ENCODE measurements at places on chromosomes 1 and 21.
A peak's percentile ranks its signal among the peaks of the same experiment; 100 is the strongest.

DNA sequence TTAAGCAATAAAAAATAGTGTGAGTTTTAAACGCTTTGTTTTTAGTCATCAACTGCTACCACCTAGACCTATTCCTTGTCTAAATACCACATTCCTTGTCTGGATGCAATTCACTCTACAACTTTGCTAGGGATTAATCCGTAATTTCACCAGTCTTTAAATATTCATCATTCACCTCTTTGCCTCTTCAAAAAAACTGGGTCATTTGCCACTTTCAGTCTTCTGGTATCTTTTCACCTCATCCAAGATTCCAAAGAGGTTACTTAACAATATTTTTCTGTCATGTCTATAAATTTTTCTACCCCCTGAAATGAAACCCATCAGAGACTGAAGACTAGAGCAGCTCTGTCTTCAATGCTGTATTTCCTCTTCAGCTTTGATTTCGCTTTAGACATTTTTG lies 9.5 kb downstream of the PALMD start:
- no peak for DNase-seq

DNA sequence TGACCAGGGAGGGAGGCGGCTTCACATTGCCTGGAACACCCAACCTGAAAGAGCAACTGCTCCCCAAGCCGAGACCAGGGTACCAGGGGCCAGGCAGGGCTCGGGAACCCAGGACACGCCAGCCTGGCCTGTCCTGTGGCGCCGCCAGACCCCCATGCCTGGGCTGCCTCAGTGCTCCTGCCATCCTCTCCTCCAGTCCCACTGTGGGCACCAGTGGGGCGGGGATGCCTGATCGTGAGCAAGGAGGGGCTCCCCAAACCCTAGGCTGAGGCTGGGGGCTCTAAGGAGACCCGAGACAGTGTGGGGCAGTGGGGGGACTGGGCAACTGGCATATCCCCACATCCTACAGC lies 45.1 kb downstream of the WNT9A start:
- no peak for DNase-seq

- DNase-seq, result no peak
These were observed 70.0 kb downstream of the CLCA4 start for GRCh38 chr1:86616871-86617270.

DNA sequence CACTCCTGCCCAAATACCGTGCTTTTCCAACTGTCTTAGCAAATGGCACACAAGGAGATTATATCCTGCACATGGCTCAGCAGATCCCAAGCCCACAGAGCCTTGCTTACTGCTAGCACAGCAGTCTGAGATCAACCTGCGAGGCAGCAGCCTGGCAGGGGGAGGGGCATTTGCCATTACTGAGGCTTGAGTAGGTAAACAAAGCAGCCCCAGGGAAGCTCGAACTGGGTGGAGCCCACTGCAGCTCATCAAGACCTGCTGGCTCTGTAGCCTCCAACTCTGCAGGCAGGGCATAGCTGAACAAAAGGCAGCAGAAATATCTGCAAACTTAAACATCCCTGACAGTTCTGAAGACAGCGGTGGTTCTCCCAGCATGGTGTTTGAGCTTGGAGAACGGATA lies 70.1 kb upstream of the PTBP2 start:
- DNase-seq, result no peak

DNA sequence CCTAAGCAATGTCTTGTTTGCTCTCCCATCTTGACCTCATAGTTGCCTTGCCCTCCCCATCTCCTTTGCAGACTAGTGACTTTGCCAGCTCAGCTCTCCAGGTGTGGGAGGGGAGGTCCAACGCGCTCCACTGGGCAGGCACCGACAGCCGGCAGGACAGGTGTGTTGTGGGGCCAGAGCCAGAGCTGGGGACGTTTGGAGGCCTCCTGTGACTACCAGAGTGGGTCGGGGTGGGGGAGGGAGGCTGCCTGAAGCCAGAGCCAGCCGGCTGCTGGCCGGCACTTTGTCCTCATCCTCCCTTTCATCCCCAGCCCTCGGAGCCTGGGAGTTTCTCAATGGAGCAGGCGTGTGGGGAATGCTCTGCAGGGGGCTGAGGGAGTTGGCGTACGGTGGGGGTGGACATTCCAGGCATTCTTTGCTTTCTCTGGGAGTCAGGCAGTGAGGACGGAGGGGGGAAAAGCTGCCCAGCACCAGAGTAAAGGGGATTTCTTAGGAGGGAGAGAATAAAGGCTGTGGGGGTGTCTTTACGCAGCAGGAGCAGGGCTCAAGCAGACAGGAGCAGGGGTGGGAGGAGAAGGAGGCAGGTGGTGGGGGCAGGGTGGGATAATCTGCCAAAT lies 20.2 kb downstream of the NUAK2 start:
- DNase-seq, result peak; percentile 58

GRCh38 chr1:94107141-94107540 lies 13.8 kb downstream of the ABCA4 start:
- no peak for DNase-seq

GRCh38 chr1:228039006-228039903 lies 32.5 kb downstream of the WNT3A start:
- DNase-seq, result no peak

DNA sequence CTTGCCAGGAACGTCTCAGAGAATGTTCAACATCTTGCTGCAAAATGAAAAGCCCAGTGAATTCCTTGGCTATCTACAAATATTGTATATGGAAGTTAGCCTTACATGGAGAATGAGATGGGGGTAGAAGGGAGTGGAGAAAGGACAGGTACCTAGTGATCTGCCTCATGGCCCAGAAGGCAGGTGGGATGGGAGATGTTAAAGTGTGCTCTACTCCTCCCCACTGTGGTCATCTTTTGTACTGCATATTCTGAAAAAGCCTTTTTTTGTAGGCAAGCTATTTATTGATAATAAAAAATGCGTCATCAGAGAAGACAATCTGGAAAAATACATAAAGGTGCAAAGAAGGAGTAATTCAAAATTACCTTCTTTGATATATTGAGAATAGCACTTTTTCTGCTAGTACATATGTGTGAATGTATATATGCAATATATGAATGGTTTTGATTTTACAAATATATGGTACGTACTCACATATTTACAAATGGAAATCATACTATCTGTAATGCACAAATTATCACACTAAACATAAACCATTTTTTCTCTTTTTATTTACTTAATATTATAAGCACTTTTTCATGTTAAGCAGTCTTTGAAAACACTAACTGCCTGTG lies 19.1 kb upstream of the SLC5A9 start:
- DNase-seq, result peak; percentile 44

DNA sequence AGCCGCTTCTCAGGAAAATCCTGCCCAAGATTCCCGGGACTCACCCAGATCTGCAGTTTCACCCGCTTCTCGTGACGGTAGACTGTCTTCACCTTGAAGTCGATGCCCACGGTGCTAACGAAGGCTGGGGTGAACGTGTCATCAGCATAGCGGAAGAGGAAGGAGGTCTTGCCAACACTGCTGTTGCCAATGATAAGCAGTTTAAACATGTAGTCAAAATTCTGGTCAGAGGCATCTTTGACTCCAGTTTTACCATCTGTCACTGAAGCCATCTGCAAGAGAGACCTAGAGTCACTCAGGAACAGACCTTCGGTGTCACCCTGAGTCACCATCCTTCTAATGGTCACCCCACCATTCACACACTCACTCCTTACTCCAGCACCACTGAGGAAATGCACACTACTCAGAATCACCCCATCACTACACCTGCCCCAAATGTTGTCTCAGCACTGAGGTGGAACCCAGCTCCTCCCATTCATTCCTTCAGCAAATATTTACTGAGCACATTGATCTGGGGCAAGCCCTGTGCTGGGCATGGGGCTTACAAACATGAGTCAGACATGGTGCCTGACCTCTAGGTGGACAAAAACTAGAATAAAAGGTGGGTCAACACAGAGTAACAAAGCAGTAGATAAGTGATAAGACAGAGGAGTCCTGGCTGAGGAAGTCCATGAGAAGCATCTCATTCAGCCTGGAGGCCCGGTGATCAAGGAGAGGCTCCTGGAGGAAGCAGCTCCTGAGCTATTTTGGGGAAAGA lies 13.5 kb downstream of the RAB3B start:
- DNase-seq, result peak; percentile 26

DNA sequence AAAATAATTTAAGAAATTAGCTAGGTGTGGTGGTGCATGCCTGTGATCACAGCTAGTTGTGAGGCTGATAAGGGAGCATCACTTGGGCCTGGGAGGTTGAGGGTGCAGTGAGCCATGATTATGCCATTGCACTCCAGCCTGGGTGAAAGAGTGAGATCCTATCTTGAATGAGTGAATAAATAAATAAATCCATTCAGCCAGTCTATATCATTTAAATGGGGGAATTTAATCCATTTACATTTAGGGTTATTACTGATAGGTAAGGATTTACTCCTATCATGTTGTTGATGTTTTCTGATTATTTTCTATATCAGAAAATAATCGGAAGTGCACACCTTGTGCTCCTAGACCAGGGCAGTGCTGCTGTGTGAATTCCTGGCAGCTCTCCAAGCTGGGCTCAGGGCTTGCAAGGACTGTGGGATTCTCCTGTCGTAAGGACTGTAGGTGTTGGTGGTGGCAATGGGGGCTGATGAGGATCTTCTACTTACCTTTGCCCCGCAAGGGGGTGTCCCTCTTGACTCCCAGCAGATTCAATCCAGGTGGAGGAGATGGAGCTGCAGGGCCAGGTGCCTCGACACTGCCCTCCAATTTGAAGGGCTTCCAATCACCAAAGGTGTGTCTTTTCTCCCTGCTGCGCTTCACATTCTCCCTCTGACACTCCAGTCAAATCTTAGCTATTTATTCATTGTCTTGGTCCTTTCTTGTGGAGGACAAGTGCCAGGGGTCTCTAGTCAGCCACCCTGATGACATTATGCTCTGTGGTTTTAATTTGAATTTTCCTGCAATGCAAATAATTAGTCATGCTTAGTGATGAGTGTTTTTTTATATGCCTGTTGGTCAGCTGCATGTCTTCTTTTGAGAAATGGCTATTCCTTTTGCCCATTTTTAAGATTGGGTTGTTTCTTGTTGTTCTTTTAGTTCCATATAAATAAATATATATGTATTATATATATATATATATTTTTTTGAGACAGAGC lies 14.1 kb upstream of the TRAPPC10 start:
- DNase-seq, result no peak

- peak; percentile 94 for DNase-seq
These were observed at the start of gene B3GALT2 for GRCh38 chr1:193185901-193186731. B3GALT2 (minus strand) TSS chr1:193186613; CDS start chr1:193181562, 5,051 bp downstream.

DNA sequence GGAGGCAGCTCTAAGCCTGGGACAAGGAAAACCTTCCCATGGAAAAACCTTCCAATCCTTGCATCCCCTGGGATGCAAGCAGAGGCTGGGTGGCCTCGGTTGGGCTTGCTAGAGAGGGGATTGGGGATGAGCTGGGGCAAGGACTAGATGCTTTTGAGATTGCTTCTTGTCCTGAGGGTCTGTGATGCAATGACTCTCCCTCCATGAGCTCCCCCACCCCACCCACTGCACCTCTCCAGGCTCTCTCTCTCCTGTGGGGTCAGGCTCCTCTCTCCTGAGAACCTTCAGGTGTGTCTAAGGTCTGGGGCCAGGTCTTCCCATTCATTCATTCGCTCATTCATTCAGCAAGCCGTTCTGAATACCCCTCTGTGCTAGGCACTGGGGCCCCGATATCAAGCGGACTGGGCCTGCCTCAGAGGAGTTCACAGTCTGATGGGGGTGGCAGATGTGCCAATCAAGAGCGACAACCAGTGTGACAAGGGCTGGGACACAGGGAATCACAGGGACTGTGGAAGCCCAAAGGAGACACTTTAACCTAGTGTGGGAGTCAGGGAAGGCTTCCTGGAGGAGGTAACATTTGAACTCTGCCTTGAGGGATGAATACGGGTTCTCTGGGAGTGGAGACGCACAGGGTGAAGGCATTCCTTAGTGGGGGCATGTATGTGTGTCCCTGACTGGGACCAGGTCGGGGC lies 6.5 kb downstream of the LDLRAD1 start:
- DNase-seq, result no peak

DNA sequence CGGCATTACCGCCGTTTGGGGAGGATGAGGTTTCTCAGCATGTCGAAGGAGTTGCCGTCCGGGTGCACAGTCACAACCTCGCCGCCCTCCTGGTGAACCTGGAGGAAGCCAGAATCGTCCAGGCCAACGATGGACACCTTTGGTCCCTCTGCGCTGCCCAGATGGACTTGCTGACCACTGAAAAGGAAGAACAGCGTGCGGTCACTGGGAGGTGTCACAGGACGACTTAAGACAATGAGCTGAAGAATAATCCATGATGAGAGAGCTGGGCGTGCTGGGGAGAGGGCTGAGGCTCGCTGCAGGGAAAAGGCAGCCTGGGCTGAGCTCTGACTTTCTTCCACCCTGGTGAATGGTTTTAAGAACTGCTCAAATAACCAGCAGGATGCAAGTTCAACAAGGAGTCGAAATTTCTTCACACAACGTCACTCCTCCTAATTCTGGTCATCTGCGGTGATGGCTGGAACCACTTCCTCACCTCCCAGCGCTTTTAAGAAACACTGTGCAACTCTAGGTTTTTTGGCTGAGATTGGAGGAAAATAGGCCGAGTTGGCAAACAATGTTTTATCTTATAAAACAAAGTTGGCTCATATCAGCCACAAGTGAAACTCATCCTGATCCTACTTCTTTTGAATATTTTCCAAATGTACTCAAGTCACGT lies 55.5 kb downstream of the SIM2 start:
- DNase-seq, result no peak
